ENCODE measurements at places on chromosomes 7 and 10.

DNA sequence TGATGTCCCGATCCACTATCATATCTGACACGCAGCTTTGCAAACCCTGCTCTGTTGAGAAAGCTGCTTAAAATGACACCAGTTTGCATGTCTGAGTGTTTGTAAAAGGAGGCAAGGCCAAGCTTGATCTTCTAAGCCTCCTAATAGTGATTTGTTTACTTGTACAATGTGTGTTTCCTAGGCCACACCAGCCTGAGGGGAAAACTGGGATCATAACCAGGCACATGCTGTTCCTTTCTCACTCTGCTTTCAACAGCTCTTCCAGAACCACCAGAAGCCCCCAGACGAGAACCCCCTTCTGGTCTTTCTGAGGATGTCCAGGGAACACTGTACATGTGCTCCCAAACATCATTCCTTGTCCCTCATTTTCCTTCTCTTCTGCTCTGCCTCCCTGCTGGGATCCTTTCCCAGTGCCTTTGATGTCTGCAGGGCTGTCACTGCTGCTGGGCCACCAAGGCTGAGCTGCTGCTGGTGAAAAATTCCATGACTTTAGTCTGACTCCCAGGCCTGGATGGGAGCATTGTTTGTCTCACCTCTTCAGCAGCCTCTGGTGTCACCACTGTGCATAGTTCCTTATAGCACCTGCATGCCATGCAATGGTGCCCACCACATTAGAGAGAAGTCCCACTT, 4.0 kb upstream of the LGI1 start:
- DNase-seq, result no peak

DNA sequence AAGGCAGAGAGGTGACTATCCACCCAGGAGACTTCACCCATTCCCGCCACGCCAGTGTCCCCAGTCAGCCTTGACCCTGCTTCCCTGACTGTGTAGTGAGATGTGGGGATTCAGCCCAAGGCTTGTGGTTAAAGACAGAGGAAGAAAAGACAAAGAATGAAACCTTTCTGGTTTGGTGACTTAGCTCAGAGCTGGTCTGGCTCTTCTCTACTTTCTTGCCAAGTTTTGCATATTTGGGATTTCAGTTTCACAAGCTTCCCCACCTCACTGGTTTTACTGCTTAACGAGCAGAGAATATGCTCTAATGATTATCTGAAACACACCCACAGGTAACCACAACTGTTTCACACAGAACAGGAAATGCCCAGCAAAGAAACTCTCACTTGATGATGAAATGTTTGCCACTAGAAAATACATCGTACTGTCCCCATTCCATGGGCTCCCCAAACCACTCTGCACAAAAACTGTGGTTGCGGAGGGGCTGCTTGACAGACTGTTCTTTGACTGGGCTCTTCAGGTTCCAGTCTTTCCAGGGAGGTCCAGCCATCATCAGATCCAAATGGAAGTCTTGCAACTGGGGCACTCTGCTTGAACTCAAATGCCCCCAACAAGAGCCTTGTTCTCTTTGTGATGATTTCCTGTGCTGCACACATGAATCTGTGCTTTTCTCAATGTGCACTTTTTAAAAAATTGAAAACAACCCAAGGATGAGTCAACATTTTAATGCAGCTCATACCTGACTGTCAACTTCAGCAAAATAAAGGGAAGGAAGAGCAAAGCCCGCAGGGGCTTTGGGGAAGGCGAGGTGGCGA, 95.5 kb downstream of the CTBP2 start:
- peak; percentile 73 for DNase-seq

DNA sequence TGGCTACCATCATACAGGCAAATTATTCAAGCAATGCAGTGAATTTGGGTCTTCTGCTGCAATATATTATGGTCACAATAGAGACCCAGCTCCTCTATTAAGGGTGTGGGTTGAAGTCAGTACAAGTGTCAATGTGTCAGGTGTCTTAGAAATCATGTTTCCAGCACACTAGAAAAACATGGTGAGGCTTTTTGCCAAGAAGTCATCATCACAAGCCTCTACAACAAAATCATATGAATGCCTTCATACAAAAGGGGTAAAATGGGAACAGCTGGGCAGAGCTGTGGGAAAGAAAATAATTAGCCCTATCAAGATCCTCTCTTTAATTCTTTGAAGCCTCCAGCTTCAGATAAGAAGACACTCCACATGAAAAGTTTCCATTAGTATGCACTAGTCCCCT, 37.2 kb downstream of the FAM13C start:
- DNase-seq, result no peak

DNA sequence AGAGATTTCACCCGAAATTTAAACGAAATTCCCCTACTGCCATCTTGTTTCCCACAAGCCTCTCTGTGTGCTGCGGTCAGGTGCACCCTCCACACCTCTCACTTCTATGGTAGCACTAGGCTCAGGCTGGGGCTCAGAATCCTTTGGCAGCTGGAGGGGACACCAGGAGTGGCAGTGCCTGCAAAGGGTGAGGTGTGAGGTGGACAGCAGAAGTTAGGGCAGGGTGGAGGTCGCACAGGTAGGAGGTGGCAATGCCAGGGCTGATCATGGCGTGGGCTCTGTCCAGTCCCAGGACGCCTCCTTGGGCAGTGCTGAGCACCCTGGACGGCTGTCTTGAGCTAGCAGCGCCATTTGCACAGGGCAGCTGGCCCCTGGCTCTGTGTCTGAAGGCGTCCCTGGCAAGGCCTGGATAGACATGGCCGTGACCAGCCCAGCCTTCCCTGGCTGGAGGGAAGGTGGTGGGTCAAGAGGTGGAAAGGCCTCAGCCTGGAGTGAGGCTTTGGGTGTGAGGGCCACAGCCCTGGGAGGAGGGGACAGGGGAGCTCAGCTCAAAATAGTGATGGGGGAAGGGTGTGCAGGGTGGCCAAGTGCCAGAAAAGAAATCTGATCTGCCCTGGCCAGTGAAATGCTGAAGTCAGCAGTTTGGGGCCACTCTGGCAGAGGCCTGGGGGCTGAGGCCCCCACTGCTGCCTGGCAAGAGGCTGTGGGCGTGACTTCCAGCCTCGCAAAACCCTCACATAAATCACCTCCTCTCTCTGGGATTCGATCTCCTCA, 40.0 kb downstream of the ZCCHC24 start:
- DNase-seq, result no peak

DNA sequence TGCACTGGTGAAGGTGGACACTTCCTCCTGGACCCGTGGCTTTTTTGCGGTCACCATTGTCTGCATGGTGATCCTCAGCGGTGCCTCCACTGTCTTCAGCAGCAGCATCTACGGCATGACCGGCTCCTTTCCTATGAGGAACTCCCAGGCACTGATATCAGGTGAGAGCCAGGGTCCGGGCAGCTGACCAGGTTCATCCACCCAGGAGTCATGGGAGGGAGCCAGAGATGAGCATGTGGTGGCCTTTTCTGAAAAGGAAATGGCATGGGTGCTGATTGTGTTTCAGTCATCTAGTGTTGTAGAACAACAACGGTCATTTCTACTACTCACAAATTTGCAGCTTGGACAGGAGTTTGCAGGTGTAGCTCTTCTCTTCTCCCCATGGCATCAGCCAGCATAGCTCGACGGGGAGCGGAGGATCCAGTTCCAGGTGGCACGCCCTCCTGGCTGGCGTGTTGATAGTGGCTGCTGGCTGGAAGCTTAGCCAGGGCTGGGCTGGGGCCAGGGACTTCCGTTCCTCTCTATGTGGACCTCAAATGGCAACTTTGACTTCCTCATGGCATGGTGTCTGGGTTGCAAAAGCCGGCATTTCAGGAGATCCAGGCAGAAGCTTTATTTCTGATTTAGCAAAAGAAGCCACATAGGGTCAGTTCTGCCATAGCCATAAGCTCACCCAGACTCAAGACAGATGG, 32.7 kb downstream of the SLC29A3 start:
- no peak for DNase-seq

GRCh38 chr7:24531255-24531654, 42.0 kb upstream of the PALS2 start:
- DNase-seq, result no peak
